ENCODE measurements at places on chromosomes 12 and 14.

DNA sequence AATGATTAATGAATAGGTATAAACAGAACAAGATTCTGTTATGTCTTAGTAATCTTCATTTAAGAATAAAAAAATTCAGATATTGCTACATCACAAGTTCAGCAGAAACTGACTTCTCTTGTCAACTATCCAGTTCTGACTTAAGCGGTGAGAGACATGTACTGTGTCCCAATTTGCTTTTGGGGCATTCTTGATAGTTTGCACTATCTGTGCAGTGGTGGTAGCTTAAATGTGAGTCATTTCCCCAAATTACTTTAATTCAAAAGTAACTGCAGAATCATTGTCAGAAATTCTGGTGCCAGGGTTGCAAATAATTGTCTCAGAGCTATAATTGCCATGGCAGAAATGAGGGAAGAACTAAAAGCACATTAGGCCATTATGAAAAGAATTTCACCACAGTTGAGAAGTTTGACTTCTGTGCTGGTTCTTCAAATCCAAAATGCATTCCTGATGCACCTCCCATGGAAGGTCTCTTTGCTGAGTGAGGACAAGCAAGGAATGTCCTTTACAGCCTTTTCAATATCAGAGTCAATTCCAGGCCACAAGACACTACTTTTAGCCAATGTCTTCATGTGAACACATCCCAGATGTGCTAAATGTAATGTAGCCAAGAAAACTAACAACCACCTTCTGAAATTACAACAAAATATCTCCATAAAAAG is 304.7 kb downstream of the SSPN start:
- peak; percentile 26 for DNase-seq

- DNase-seq, result no peak
Observed at GRCh38 chr14:80942191-80942600, 658 bp upstream of the CEP128 start.

DNA sequence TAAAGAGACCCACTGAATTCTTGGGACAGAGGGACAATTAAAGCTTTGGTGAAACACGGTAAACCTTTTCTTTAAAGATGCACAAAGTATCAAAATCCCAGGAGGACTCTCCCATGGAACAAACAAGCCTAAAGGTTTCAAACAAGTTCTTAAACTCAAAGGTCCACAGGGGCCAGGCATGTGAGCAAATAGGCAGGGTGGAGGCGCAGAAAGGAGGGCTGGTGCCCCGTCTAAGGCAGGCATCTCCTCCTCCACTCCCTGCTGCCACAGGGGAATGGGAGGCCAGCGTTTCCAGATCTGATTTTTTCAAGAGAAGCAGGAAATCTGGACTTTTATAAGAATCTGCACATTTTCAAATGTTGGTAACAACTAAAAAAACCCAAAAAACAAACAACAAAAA is 7.6 kb downstream of the RPS6KL1 start:
- DNase-seq, result no peak

- DNase-seq, result peak; percentile 4
Observed at GRCh38 chr12:92412856-92413255, 267.2 kb upstream of the BTG1 start.

DNA sequence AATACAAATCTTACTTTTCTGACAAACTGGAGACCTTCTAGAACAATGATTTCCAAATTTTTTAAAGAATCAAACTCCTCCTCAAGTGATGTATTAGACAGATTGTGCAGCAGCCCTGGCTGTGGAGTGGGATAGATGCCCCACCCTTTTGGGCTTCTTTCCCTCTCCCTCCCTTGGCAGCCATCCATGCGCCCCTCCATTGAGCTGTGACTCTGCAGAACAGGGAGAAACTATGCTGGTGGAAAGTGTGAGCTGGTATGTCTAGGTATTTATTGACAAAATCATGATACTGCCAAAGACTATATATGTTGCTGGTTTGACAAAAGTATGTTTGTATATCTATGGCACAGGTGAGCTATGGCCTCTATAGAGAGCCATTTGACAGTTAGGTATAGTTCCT is 138.5 kb downstream of the KTN1 start:
- DNase-seq, result no peak

DNA sequence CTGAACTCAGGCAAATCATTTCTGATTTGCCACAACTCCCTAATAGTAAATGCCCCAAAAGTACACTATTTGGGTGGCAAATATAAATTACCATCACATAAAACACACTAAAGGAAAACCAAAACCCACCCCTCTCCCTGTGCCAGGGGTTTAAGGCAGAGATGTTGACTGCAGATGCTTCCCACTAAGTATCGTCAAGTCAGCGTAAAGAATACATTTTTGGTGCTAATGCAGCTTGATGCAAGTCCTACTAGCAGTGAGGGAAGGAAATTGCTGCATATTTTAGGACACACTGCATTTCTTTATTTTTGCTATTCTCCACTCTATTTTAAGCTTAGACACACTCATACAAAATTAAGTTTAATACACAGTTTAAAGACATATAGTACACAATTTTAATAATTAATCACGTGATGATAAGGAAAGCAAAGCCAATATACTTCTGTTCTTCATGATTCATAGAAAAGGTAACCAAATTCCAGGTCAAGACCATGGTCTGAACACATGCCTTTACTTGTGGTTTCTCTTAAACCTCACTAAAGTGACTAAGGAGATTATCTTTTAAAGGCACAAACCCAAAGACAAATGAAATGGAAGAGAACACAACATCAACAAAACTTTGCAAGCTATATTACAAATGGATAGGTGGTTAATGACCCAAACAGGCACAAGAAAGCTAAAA is 162.2 kb downstream of the STXBP6 start:
- no peak for DNase-seq

GRCh38 chr12:114430306-114430705 is 24.4 kb upstream of the TBX5 start:
- peak; percentile 88 for DNase-seq

DNA sequence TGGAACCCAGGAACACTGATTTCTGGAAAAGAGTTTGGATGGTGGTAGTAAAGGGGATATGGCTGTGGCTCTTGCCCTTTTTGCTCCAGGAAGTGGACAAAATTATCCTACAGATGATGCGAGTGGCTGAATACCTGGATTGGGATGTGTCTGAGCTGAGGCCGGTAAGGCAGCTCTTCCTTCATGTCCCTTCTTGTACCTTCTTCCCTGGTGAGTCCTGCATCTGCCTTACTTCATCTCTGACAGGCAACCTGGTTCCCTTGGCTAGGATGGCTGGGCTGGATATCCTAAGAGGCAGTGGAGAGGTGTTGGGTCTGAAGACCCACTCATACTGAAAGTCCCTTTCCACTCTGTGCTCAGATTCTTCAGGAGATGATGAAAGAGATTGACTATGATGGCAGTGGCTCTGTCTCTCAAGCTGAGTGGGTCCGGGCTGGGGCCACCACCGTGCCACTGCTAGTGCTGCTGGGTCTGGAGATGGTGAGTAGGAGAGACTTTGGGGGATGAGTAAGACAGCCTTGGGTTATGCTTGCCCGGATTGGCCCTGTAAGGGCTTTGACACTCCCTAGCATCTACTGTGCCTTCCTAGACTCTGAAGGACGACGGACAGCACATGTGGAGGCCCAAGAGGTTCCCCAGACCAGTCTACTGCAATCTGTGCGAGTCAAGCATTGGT is 8.0 kb downstream of the DGKA start:
- no peak for DNase-seq

DNA sequence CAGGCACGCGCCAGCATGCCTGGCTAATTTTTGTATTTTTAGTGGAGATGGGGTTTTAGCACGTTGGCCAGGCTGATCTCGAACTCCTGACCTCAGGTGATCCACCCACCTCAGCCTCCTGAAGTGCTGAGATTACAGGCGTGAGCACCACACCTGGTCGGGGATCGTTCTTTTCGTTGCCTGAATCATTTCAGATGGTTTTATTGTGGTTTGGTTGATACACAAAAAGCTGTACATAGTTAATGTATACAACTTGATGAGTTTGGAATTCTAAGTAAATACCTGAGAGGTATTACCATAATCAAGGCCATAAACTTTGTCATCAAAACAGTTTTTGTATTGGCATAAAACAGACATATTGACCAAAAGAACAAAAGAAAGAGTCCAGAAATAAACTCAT is 63.3 kb downstream of the RIC8B start:
- DNase-seq, result no peak

- DNase-seq, result no peak
Observed at GRCh38 chr14:84225268-84225667, 1304.7 kb upstream of the FLRT2 start.

DNA sequence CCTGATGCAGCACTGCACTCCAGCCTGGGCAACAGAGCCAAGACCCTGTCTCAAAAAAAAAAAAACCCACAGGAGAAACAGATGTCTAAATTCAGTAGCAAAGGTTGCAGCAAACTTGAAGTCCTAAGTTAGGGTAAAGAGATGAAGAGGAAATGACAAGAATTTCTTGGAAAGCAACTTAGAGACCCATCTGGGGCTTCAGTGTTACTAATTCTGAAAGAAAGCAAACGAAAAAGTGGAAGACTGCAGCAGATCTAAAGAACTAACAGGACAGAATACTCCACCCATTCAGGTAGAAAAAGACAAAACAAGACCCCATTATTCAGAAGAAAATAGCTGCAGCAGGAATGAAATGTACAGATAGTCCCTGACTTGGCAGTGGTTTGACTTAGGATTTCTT is 31.9 kb downstream of the RESF1 start:
- DNase-seq, result no peak

- DNase-seq, result no peak
Observed at GRCh38 chr12:100608776-100609175, 35.3 kb downstream of the GAS2L3 start.

GRCh38 chr12:89155826-89156225 is 196.5 kb downstream of the DUSP6 start:
- DNase-seq, result no peak

DNA sequence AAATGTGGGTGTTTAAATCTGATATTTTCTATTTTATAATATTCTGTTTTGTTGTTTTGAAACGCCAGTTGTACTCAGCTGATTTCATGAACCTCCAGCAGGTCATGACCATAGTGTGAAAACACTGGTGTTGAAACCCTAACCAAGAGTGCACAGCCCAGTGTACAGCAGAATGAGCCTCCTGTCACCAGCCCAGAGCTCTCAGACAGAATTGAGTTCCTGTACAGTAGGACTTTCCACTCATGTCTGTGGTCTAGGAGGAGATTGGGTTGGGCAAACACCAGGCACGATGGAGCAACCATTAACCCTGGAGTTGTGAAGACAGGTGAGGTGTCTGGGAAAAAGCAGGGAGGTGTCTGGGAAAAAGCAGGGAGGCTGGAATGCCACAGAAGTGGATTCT is 908.8 kb downstream of the VRK1 start:
- no peak for DNase-seq

- peak; percentile 17 for DNase-seq
Observed at GRCh38 chr14:49306152-49306751, 279.9 kb downstream of the RPS29 start.

DNA sequence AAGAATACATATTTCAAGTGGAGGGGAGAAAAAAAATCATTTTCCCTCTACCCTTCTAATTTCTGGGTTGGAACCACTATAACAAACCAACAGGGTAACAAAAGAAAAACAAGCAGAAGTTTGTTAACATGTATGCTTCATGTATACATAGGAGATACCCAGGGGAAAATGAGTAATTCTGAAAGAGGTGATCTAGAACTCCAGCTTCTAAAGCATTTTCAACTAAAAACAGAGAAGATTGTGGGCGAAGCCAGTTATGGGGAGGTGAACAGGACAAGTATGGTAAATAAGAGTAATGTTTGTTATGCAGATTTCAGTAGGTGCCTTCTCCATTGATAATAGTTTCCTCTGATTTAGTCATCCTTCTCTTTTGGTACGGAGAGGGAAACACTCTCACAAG is 16.7 kb downstream of the FNTB start:
- DNase-seq, result no peak

GRCh38 chr12:23533265-23533664 is 416.2 kb downstream of the SOX5 start:
- DNase-seq, result no peak

- DNase-seq, result no peak
Observed at GRCh38 chr14:65352964-65353530, 59.5 kb upstream of the FUT8 start.

DNA sequence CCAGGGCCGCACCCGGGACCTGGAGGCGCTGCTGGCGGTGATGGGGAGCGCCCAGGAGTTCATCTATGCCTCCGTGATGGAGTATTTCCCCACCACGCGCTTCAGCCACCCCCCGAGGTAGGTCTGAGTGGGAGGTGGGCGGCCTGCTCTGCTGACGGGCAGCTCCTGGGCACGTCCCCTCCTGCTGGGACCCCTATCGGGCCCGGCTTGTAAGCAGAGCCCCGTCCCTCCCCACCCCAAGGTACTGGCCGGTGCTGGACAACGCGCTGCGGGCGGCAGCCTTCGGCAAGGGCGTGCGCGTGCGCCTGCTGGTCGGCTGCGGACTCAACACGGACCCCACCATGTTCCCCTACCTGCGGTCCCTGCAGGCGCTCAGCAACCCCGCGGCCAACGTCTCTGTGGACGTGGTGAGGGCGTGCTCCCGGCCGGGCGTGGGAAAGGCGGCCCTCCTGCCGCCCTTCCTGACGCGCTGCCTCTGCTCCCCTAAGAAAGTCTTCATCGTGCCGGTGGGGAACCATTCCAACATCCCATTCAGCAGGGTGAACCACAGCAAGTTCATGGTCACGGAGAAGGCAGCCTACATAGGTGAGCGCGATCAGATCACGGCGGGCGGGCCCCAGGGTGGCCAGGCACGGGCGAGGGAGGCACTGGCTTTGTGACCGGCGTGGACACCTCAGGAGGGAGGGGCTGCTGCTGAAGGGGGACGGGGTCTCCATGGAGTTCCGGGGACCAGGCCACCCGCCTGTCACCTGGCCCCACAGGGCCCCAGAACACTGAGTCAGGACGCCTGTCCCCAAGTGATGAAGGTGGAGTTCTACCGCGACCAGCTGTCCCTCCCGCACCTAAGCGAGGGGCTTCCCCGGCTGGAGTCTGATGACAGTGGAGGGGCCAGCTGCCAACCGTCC is 7.3 kb downstream of the PLD4 start:
- no peak for DNase-seq

GRCh38 chr14:52155651-52156213 is 86.9 kb upstream of the NID2 start:
- DNase-seq, result no peak

DNA sequence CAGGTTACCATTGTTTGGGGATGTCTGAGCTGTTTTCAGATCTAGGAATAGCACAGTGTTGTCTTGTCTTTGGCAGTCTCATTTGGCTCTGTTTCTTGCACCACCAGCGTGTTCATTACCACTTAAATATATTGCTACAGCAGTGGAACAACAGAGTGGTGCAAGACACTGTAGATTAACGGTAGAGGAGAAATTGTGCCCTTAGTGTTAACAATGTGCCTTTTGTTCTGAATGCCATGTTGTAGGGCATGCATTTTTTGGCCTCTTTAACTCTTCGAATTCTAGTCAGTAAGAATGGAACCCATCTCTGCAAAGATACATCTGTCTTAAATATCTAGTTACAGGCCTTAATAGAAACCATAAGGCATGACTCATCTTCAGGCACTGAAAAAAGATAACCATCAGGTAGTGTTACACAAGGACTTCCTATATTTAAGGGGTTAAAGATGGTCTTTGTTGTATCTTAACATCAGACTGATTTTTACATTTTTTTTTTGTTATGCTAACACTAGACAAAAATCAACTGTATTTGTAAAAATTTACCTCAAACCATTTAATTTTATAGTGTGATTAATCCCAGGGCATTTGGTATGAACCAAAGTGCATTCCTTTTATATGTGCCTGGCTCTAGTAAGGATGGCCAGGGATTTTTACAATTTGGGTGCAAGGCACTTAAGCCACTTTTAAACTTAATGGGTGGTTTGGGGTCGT is 12.9 kb downstream of the DYRK2 start:
- peak; percentile 29 for DNase-seq

Data from GM03348 (cell line).